ENCODE measurements at places on chromosomes 4 and X.

- DNase-seq: no peak
These were observed 83.8 kb upstream of the MAML3 start for GRCh38 chr4:140237616-140238350.

DNA sequence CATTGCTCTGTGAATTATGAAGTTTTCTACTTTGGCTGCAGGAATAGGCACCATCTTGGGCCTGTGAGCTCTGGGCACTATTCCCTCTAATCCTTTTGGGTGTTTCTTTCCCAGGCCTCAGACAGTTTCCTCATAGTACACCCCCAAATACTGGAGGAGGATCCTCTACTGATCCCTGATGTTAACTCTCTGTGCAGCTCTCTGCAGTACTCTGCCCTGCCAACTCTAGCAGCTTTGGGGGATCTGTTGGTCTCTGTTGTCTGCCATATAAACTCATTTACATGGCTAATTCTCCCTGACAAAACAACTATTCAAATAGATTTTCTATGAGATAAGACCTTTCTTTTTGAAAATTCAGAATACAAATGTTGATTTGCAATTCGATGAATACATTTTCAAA is 29.9 kb downstream of the USP53 start:
- DNase-seq: no peak

- no peak for DNase-seq
These were observed 71.6 kb downstream of the PPARGC1A start for GRCh38 chr4:23818097-23818885.

GRCh38 chrX:46279925-46280313 is 265.3 kb downstream of the ZNF674 start:
- no peak for DNase-seq

GRCh38 chrX:88101968-88102367 is 584.4 kb downstream of the KLHL4 start:
- no peak for DNase-seq

GRCh38 chr4:174697202-174697601 is 131.8 kb downstream of the GLRA3 start:
- no peak for DNase-seq

DNA sequence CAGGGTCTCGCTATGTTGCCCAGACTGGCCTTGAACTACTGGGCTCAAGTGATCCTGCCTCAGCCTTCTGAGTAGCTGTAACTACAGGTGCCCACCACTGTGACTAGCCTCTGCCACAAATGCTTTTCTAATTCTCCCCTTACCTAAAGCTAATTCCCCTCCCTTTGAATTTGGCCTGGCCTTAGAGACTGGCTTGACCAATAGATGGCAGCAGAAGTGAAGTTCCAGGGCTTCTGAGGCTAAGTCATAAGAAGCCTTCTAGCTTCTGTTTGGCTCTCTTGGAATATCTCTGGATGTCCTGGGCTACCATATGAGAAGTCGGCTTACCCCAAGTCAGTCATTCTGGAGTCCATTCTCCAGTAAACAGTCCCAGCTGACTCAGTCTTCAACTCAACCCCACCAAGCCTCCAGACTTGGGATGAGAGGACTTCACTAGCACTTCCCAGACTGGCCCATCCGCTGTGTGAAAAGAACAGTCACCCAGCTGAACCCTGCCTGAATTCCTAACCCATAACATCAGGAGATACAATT is 61.0 kb downstream of the HPRT1 start:
- no peak for DNase-seq

DNA sequence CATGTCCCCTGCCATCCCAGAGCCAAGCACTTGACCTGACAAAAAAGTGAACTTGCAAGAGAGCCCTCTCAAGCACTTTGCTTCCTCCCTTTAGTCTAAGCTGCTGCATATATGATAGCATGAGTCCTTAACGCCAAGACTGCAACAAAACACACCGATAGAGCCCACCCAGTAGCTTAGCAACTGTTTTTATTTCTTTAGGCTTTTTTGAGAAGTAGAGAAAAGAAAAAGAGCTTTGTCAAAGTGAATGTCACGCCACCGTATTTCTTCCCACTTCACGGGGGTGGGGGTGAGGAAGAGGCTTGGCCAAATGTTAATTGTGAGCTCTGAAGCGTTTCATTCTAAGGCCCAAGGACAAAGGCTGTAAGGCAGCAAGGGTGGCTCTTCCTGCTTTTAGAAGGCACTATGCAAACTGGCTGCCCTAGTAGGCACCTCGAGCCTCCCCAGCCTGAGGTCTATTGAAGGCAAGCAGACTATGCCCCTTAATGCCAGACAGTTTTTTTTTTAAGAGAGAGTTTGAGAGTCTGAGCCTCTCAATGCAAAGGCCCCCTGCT is 138.6 kb downstream of the HS6ST2 start:
- DNase-seq: no peak

DNA sequence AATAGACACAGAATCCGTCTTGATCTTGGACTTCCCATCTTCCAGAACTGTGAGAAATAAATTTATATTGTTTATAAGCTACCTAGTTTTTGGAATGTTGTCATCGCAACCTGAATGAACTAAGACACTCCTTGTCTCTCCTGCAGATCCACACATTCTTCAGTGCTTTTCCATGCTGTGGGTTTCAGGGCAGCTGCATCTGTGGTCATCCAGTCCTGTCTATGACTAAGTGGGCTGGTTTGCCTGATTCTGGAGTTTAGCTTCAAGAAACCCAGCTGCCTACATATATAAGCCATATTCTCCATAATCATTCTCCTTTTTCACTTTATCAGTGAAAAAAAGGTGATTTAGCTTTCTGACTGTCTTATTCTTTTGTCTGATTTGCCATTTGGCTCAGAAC is 170.3 kb upstream of the KIT start:
- DNase-seq: no peak

- no peak for DNase-seq
These were observed 595.1 kb downstream of the STPG2 start for GRCh38 chr4:97548186-97548585.

DNA sequence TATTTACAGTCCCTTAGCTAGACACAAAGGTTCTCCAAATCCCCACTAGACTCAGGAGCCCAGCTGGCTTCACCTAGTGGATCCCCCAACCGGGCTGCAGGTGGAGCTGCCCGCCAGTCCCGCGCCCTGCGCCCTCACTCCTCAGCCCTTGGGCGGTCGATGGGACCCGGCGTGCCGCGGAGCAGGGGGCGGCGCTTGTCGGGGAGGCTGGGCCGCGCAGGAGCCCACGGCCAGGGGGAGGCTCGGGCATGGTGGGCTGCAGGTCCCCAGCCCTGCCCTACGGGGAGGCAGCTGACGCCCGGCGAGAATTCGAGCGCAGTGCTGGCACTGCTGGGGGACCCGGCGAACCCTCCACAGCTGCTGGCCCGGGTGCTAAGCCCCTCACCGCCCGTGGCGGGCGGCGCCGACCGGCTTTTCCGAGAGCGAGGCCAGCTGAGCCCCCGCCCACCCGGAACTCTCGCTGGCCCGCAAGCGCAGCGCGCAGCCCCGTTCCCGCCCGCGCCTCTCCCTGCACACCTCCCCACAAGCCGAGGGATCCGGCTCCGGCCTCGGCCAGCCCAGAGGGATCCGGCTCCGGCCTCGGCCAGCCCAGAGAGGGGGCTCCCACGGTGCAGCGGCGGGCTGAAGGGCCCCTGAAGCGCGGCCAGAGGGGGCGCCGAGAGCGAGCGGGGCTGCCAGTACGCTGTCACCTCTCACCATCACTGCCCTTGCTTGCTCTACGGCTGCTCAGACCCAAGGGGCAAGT is 39.4 kb downstream of the WFS1 start:
- DNase-seq: peak; percentile 28

GRCh38 chr4:7625071-7625470 is 190.3 kb upstream of the PSAPL1 start:
- DNase-seq: no peak

DNA sequence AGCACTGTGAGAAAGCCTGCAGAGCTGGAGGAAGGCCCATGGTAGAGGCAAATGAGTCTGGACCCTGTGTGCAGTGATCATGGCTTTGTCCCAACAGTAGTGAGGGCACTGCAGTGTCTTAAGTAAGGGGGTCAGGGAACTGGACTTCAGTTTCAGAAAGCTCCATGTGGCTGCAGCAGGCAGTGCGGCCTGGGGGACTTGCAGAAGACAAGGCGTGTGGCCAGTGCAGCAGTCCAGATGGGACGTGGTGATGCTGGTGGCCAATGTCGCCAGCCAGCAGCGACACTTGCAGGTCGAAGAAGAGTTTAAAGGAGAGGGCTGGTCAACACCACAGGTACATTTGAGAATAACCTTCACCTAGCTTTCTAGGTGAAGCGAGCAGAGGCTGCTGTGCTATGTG is 113.4 kb downstream of the ZNF827 start:
- no peak for DNase-seq

GRCh38 chrX:128928636-128929035 is 594.7 kb downstream of the SMARCA1 start:
- no peak for DNase-seq

- DNase-seq: peak; percentile 53
These were observed 855 bp downstream of the KLF3 start for GRCh38 chr4:38664706-38665401.

- no peak for DNase-seq
These were observed 227.3 kb upstream of the GIMD1 start for GRCh38 chr4:106595906-106596305.

DNA sequence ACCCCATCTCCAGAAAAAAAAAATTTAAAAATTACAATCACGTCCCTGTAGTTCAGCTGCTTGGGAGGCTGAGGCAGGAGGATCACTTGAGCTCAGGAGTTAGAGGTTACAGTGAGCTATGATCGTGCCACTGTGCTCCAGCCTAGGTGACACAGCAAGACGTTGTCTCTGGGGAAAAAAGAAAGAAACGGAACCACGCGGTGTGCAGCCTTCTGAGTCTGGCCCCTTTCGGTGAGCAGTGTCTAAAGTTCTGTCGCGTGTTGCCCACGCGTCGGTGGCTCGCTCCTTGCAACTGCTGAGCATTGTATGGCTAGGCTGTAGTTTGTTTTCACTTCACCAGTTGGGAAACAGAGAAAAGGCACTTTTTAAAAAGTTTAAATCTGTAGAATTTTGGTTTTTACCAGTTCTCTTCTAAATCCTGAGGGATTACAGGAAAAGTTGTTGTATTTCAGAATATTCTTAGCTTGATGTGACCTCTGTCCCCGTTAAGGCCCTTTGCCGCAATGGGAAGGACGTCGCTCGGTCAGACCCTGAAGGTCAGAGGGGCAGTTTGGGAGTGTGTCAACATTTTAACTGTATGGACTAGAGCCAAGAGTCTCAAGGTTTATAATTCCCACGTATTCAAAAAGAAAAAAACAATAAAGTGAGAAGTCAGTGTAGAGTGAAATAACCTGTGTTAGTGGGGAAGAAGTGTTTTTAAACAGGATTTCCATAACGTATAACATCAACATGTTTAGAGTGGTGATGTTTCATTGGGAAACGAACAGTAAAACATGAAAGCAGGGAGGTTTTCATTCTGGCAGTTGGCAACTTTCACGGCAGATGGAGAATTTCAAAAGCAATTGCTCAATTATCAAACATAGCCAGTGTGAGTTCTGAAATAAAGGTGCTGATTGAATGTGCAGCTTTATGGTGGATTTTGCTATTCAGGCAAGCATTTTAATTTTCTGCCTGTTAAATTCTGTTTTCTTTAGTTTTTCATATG is 45.8 kb upstream of the MSANTD1 start:
- DNase-seq: peak; percentile 48

DNA sequence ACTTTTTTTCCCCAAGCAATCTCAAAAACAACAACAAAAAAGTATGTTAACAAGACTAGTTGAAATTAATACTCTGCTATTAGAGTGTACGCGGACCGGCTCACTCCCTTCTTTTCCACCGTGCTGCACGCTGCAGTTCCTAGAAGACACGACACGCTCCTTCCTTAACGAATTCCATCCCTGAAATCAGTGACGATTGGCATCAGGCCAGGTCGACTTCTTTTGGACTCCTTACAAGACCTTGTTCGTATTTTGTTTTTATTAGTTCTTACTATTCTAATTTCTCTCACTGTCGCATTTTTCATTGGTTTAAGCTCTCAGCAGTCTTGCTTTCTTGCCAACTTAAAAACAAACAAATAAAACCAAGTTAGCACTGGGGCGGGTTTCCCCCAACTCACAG is 175.8 kb upstream of the PITX2 start:
- DNase-seq: no peak

GRCh38 chr4:54897590-54897989 is 227.8 kb downstream of the KDR start:
- no peak for DNase-seq

DNA sequence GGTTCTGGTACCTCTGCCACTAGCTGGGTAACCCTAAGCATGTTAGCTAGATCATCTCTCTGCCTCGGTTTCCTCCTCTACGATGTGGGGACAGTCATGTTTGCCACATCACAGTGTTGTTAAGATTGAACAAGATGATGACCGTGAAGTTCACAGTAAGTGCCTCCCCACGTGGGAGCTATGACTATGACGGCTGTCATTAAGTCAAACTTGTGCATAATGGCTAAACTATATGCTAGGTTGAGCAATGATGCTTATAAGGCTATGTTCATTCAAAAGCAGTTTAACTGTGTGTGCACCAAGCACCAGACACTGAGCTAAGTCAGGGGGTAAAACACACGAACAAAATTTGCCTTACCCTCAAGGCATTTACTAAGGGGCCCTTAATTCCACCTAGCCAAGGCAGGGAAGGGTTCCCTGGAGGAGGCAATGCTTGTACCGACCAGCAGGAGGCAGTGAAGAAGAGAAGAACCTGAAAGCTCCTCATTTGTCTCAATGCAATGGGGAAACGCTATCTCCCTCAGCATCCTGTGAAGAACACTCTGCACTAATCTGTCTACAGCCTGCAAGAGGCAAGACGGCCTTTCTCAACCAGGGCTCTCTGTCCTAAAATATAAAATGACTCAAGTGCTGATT is 52.9 kb downstream of the MAP7D2 start:
- DNase-seq: no peak

- peak; percentile 16 for DNase-seq
These were observed 103.0 kb upstream of the KLF3 start for GRCh38 chr4:38560768-38561558.

- no peak for DNase-seq
These were observed 57.1 kb downstream of the TMEM131L start for GRCh38 chr4:153523164-153523796.

DNA sequence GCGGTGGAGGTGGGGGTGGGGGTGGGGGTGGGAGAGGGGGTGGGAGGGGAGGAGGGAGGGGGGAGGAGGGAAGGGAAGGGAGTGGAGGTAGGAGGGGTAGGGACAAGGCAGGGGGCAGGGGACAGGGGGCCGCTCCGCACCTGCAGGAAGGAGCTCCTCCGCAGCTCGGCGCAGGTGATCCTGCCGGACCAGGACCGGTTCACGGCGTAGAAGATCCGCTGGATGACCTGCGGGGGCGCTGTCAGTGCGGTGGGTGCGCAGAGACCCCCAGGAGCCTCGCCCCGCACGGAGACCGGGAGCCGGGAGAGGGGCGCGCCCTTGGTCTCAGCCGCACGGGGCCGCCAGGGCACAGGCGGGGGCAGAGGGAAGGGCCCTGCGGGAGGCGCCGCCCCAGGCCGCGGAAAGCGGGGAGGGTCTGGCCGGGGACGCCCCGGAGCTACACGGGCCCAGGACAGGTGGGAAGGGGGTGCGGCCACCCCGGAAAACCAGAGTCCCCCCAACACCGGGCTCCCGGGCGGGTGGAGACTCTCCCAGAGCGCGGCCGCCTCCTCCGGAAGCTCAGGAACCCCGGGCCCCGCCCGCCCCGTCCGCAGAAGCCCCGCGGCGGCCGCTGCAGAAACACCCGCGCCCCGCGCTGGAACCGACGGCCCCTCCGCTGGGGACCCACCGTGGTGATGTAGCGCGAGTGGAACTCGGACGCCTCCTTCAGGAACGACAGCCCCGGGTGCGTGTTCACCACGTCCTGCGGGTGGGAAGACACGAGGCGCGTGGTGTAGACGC is 27.6 kb upstream of the GTPBP6 start:
- no peak for DNase-seq

Data from stimulated activated CD4-positive, alpha-beta T cell treated with anti-CD3 and anti-CD28 coated beads, Interleukin-2, amount 100 ng/mL, for 24 hours (primary cell).